Smooth muscle cell of the pulmonary artery (primary cell): ENCODE measurements at places on chromosomes 5 and 9. TPM values are rescaled to one million over a fixed set of nuclear protein-coding genes. Genes with fewer than 3 reads are reported as not detected.

The CNTNAP3B gene
- total RNA-seq, result 13.3 and 34.4 TPM in 2 replicates

The ANKRD18A gene
- not detected in 2 replicates for total RNA-seq

The SLC36A3 gene
- total RNA-seq, result not detected in 2 replicates

The PTPRD gene
- total RNA-seq, result 5.0 and 17.2 TPM in 2 replicates

The MRPS30 gene
- total RNA-seq, result 55.7 and 66.7 TPM in 2 replicates

The KLHL3 gene
- total RNA-seq, result 3.6 and 4.2 TPM in 2 replicates

The SV2C gene
- under 0.01 TPM in 1 of 2 replicates, not detected in the other for total RNA-seq

The RLN1 gene
- total RNA-seq, result 0.07 TPM in 1 of 2 replicates, not detected in the other

The EFNA5 gene
- 1.1 and 4.8 TPM in 2 replicates for total RNA-seq

The TCF7 gene
- 0.40 and 0.98 TPM in 2 replicates for total RNA-seq

The CHSY3 gene
- 22.8 and 41.9 TPM in 2 replicates for total RNA-seq

The CAMK2A gene
- total RNA-seq, result 0.10 and 0.46 TPM in 2 replicates

The PCDHGA6 gene
- 5.3 and 6.7 TPM in 2 replicates for total RNA-seq

The ACSL6 gene
- 0.17 TPM in 1 of 2 replicates, not detected in the other for total RNA-seq

The TAF1L gene
- total RNA-seq, result under 0.01 TPM in 1 of 2 replicates, not detected in the other

The LHX3 gene
- total RNA-seq, result not detected in 2 replicates

The SPOCK1 gene
- total RNA-seq, result 305 and 1,070 TPM in 2 replicates

The COL5A1 gene
- 659 and 898 TPM in 2 replicates for total RNA-seq

The HAVCR2 gene
- 0.33 and 0.39 TPM in 2 replicates for total RNA-seq

The ADAM19 gene
- total RNA-seq, result 24.6 and 26.9 TPM in 2 replicates
